Activated B cell treated with CpG ODN at 0.5 μM for 24 hours (primary cell): ENCODE measurements at places on chromosomes 13 and 19.

- no peak for DNase-seq
Measured at GRCh38 chr19:556611-557382, 12.9 kb downstream of the GZMM start.

GRCh38 chr13:70380809-70381208 is 272.6 kb upstream of the KLHL1 start:
- DNase-seq: no peak

GRCh38 chr13:113152984-113153809 is 5.3 kb upstream of the PROZ start:
- peak; percentile 41 for DNase-seq

DNA sequence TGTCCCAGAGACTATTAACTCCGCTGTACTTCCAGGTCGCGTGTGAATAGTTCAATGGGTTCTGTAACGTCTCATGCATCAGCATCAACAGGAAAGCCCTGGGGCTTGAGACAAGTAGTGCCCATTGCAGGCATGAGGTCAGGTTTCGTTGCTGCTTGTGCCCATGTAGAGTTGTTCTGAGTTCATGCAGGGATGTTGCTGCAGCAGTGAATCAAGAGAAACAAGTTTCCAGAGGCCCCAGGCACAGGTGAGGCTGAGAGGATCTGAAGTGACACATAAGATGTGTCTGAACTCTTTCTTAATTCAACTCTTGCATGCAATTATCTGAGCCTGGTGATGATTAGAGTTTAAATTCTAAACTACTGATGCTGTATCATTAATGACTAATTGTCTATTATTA is 8.6 kb upstream of the ZNF283 start:
- no peak for DNase-seq
